ENCODE measurements at places on chromosomes 1 and 21. TPM values are rescaled to one million over a fixed set of nuclear protein-coding genes. Genes with fewer than 3 reads are reported as not detected.

MAST2 gene
- total RNA-seq = 25.0 TPM

IGSF9 gene
- total RNA-seq = 3.4 TPM

C1orf21 gene
- total RNA-seq = 54.7 TPM

LCE2A gene
- not detected for total RNA-seq

SCNM1 gene
- 10.1 TPM for total RNA-seq

NUDT4B gene
- total RNA-seq = 25.3 TPM

RAB7B gene
- total RNA-seq = 5.8 TPM

OXCT2 gene
- total RNA-seq = not detected

DNA sequence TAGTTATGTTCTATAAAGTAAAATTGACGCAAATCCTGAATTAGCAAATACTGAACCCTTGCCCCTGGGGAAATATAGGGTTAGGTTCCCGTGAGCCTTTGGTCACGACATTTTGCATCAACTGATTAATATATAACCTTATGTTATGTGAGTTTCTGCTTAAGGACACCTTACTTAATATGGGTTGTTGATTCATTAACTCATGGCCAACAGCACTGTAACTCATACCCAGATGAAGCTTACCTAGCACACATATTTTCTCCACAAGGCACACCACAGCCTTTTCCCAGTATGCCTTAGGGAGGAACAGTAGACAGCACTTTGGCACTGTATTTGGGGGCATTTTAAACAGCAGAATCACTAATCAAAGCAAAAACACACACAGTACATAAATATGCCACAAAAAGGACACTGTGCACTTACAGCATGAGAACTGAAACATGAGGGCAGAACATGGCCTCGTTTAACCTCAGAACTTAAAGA is 15.1 kb downstream of the INAVA start:
- no peak for DNase-seq

GRCh38 chr1:117788014-117788413 is 141.4 kb downstream of the GDAP2 start:
- DNase-seq = no peak

DNA sequence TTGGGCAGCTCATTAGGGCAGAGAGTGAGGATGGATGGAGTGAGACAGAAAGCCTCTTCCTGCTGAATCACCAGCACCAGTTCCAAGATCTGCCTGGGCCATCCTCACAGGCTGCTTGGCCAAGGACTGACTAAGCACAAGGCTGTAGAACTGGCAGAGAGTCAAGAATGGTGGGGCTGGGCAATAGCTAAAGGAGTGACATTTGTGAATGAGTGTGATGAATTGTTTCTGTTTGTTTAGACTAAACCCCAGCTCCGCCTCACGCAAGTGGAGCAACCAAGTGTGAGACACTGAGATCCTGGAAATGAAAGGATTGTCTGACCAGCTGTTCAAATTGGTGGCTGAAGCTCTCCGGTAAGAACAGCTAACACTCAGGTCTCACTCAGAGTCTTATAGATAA is 38.6 kb downstream of the BRINP2 start:
- peak; percentile 91 for DNase-seq

DNA sequence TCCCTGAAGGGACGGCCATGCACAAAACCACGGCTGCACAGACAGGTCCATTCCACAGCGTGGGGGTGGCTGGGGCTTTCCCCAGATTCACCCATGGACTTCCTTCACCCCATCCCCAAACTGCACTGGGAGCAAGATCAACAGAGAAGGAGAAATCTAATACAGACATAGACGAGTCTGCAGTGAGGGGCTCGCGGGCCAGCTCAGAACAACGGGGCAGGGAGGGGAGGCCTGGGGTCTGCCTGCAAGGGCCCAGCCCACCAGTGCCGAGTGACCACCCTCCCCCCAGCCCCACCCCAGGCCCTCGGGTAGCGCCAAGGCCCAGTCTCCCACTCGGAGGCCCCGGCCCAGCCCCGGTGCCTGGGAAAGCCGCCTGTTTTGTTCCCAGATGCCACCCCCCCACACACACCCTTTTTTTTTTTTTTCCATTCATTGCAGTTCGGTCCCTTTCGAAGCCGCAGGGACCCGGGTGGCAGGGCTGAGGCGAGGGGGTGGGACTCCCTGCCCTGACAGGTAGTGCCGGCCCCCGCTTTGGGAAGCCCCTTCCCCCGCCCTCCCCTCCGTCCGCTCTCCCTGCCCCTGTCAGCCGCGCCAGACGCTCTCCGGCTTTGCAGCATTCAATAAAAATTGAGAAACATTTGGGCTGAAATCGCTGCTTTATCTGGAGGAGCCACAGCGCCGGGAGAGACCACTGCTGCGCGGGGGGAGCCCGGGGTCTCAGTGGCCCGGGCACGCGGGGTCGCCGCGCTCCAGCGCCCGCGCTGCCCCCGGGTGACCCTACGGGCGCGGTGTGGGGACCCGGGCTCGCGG is 543 bp upstream of the EPHB2 start:
- DNase-seq = peak; percentile 76

GRCh38 chr1:245991266-245991665 is 515.8 kb downstream of the SMYD3 start:
- DNase-seq = no peak

GRCh38 chr1:16474166-16474800 is 33.8 kb downstream of the NECAP2 start:
- no peak for DNase-seq

DNA sequence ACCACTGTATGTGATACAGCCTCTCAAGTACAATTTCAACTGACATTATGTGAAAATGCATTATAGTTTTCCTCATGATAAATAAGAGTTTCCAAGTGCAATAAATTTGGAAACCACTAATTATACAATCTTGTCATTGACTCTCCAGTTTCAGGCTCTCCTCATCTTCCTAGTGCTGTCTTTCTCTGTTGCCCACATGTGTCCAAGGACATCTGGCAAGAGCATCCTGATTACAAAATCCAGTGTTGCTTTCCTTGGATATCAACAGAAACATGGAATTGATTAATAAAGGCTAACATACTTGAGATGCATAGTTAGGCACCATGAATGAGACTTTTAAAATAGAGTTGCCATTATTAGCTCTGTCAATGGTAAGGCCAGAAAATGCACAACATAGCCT is 15.6 kb upstream of the MAP10 start:
- no peak for DNase-seq

DNA sequence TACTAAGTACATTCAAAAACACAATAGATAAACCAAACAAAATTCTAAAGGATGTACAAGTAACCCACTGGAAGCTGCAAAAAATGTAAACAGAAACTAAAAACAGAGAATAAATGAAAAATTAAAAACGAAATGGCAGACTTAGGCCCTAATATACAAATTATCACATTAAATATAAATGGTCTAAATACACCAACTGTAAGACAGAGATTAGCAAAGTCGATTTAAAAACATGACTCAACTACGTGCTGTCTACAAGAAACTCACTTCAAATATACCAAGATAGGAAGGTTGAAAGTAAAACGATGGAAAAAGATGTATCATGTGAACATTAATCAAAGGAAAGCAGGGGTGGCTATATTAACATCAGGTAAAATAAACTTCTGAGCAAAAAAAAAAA is 23.1 kb downstream of the SLC19A1 start:
- DNase-seq = no peak

DNA sequence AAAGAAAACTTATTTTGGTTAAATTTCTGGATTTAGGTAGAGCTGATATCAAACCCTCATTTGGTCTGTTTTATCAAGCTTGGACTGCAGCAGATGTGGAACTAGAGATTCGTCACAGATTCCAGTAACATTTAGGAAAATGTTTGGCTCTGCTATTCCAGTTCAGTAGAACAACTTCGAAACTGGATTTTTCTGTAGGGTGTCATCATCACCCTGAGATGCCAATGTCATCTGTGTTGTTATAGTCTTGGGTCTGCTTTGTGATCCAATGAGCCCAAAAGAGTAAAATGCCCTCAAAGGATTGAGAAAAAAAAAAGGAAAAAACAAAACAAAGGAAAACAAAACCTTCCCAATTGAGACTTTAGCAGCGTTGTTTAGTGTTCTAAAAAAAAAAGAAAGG is 55.4 kb downstream of the LAMC2 start:
- DNase-seq = no peak

DNA sequence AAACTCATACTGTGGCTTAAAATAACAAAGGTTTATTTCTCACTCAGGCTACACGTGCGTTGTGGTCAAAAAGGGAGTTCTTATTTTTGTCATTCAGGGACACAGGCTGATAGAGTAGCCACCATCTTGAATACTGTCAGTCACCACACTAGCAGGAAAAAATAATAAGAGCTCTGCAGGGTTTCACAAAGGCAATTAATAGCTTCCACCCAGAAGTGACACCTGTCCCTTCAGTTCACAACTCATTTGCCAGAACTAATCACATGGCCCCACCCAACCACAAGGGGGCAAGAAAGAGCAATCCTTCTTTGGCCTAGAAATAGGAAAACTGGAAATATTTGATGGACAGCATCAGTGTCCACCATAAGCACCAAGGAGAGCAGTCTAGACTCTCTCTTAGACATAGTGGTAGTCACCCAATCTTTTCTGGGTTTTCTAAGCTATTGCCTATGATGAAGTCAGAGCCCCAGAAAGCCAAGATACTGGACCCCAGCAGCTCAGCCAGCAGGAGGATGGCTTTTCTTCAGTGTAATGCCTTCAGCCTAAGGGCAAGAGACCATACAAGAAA is 8.2 kb downstream of the HAPLN2 start:
- DNase-seq = no peak

DNA sequence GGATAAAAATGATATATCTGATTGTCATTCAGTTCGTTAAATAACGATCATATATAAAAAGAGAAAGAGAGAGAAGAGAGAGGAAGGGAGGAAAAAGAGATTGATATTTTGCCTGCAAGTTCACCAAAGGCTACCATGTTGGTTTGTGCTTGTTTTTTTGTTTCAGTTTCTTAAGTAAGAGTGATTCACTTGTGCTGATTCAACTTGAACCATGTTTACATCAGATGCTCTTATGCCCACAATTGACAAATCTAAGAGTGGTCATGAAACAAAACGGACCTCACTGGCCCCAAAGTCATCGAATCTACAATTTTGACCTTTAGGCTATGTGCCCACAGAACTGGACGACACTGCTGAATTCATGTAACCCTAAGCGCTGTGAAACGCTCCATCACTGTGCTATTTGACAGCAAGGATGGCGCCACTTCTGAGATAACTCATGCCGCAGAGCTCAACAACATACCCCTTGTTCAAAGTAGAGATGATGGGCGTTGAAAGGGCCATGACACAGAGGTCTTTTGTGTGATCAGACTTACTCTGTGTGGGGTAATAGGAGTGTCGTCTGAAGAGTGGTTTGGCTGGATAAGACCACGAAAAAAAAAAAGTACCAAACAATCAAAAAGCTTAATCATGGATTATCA is 481.4 kb downstream of the SETD4 start:
- DNase-seq = no peak

DNA sequence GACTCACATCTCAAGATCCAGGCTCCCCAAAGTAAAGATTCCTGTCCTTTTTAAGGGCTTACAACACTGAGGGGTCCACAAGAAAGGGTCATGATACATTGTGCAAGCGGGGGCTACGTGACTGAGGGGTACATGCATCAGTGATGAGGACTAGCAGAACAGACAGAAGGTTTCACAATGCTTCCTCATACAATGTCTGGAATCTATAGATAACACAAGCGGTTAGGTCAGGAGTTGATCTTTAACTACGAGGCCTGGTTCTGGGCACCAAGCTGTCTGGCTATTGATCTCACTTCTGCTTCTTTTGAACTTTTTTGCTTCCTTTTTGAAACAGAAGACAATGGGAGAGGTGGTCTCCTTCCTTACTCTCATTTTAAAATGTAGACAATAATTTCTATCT is 718.6 kb downstream of the AMY1C start:
- DNase-seq = no peak

DNA sequence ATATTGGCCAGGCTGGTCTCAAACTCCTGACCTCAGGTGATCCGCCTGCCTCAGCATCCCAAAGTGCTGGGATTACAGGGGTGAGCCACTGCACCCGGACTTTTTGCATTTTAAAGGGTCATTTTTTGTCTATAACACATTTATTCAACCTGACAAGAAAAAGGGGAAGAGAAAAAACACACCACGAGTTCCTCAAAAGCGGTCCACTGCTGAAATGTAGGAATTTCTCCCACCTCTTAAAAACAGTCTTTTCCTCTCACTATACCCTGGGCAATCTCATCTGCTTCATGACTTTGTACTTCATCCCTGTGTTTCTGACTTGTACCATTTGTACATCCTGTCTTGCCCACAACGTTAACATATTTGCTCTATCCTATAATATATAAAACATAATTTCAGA is 413.3 kb upstream of the PTBP2 start:
- DNase-seq = no peak

DNA sequence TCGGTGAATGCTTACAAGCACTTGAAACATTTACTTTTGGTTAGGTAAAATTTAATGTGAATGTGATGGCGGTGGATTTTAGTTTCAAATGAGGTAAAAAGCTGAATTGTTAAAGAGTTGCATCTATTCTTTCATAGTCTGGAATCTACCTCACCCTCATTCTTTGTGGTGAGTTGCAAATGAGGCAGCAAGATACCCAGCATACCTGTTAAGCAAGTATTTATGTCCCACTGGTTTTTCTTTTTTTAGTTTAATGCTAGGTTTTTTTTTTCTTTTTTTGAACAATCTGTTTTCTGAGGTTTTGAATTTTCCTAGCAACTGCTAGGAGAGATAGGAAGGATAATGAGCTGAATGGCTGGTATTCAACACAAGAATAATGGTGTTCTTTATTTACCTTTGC is 127.9 kb upstream of the CACYBP start:
- DNase-seq = peak; percentile 47

DNA sequence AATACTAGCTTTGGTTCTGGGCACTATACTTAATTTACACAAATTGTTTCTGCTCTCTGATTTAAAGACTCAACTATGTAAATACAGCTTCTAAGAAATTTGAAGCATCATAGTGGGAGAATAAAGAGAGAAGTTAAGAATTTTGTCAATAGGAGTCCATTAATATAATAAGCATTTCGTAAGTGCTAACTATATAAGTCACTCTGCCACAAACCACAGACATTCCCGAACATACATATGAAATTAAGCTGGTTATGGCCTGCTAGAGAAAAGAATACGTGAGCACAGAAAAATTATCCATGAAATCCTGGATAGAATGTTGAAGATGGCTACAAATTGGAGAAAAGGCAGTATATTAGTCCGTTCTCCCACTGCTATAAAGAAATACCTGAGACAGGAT is 526.2 kb downstream of the MRPL39 start:
- DNase-seq = no peak

DNA sequence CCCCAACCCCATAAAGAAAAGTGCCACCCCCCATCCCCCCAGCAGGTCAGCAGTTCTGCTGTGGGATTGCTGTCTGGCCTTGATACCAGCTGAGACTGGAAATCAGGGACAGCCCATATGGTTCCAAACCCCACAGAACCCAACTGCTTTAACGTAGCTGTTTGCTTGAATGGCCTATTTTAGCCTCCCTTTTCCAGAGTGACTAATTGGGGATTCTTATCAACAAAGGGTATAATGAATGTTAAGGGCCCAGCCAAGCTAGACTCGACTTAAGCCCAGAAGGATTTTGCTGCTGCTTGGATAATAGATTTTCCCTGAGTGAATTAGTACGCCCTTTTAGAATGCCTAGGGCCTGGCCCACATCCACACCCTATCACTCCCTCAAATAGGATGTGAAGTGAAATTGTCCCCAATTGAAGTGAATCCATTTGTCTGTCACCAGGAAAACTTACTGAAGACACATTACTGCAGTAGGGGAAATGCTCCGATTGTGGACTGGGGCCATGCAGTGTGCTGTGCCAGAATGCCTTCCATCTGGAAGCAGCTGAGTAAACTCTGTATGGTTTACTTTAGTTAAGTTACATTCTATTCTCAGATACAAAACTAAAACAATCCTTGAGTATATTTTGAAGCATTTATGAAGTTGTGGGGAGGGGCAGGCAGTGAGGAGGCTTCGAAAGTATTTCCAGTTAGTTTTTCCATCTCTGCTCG is 156.9 kb downstream of the DHRS3 start:
- DNase-seq = peak; percentile 83

GRCh38 chr1:7667625-7668218 is 103.4 kb upstream of the VAMP3 start:
- peak; percentile 88 for DNase-seq
